ENCODE measurements at places on chromosomes 3 and 15.
A peak's percentile ranks its signal among the peaks of the same experiment; 100 is the strongest.

GRCh38 chr3:73028803-73029202 is 32.2 kb downstream of the PPP4R2 start:
- DNase-seq = no peak

DNA sequence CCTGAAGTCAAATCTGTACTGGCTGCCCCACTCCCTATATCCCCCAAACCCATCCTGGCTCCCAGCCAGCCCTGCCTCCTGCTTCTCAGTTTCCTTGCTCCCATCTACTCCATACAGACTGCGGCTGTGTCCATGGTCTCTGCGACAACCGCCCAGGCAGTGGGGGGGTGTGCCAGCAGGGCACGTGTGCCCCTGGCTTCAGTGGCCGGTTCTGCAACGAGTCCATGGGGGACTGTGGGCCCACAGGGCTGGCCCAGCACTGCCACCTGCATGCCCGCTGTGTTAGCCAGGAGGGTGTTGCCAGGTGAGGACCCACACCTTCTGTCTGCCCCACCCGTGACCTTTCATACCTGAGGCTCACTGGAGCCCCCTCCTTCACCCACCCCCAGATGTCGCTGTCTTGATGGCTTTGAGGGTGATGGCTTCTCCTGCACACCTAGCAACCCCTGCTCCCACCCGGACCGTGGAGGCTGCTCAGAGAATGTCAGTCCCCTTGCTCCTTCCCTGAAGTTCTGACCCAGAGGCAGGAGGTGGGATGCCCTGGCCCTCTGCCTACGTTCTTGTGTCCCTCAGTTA is 14.7 kb downstream of the STAB1 start:
- no peak for DNase-seq

- no peak for DNase-seq
Observed at GRCh38 chr3:139122612-139123011, 77.9 kb upstream of the PRR23C start.

DNA sequence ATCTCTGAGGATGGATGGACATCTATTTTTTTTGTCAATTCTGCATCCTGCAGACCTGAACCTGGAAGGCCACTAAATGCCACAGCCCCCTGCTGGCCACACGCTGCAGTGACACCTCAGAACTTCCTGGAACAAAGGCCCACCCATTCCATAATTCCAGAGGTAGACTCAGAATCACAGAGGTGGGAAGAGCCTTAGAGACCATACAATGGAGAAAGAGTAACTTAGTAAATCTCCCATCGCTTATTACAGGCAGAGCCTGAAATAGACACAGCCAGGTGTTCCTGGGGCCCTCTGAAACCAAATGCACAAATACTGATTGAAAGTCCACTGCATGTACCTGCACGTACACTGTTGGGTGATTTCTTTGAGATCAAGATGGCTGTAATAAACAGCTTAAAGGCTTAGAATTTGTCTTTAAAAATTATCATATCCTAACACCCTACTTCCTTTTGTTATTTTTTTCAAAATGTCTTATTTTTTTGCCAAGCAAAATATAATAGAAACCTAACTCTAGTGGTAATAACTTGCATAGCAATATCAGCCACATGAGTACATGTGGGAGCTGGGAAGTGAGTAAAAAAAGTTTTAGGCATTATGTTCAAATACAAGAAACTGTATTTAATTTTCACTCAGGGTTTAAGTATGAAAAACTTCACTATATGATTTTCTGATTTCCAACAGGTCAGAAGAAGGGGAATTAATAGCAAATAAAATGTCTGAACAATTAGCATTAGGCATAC is 62.7 kb downstream of the EOMES start:
- peak; percentile 33 for DNase-seq

GRCh38 chr15:70212286-70212962 is 114.7 kb upstream of the TLE3 start:
- no peak for DNase-seq

DNA sequence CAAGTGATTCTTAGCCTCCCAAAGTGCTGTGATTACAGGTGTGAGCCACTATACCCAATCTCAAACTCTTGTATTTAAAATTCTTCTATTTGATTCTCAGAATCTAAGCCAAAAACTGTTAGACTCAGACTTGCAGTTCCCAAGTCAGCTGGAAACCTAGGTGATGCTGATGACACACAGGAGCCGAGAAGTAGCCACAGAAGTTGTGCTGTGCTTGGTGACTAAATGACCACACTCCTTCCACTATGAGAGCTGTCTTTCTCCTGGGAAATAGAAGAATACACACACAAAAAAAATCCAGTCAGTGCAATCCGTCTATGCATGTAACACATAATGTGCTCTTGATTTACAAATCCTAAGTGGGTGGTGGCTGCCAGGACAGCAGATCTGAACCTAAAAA is 33.9 kb downstream of the ILDR1 start:
- no peak for DNase-seq

DNA sequence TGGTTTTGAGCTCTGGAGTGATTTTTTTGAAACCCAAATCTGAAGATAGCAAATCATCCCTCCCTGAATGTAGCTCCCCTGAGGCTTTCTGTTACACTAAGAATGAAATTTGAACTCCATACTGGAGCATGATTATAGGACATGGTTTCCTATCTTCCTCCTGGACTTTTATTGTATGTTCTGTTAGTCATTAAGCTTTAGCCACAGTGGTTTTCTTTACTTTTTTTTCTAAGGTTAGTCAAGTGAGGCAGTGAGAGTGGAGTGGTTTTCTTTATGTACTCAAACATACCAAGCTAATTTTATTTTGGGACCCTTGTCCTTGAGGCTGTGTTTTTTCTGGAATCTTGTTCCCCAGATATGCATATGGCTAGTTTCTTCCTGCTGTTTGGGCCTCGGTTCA is 55.2 kb upstream of the FRMD4B start:
- DNase-seq = no peak

DNA sequence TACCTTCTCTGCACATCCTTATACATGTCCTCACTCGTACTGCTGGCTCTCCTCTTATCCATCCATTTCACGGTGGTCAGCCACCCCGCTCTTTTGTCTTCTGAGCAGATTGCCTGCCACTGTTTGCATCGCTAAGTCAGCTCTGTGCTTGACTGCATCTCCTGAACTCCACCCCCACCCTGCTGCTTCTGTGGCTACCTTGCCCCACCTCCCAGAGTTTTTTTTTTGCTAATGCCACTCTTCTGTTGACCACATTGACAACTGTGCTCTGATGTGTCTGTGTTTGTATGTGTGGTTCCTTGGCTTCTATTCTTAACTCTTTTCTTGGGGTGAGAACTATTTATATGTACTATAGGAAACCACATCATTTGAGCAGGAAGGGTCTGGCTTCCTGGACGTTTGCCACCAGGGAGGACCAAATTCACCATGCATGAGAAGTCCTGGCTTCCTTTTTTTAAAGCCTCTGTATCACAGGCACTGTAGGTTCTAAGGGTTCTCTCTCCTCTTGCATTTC is 12.8 kb upstream of the MTMR10 start:
- no peak for DNase-seq

DNA sequence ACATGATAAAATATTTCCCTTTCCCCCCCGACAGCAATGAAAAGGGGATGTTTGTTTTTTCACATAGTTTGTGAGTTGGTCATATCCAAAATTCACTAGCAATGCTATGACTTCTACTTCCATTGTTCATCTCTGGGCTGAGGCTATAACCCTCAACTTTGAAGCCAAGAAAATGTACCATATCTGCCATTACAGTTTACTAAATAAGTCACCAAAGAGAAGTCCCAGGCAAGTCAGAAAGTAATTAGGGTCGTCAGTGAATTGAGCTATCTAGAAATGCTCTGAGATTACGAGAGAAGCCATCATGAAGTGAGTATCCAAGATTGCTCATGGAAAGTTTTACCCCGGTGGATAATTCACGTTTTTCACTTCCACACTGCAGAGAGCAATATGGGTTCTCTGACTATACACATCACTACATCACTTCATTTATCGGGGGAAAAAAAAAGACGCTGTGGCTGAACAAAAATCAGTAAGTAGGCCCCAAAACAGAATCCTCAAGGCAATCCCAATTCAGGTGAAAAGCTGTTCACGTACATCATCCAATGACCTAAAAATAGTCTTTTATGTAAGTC is 1.4 kb downstream of the PEAK1 start:
- DNase-seq = no peak

DNA sequence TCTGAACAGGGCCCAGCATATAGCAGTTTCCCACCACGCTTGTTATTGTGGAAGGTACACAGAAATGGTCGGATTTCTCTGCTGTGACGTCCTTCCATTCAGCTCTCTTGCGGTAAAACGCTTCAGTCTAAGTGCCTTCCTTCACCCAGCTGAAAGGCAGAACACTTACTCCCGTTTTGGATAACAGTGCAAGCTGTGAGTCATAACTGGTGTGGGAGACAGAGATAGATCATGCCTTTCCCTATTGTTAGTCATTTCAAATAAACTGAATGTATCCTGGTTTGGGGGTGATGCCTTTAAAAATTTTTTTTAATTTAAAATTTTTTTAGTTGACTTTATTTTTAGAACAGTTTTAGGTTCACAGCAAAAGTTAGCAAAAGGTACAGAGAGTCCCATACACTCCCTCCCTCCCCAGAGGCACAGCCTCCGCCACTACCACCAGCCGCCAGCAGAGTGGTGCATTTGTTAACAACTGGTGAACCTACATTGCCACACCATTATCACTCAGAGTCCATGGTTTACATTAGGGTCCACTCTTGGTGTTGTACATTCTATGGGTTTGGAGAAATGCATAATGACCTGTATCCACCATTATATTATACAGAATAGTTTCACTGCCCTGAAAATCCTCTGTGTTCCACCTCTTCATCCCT is 94.9 kb upstream of the NSMCE3 start:
- DNase-seq = no peak

GRCh38 chr3:173690542-173691180 is 293.1 kb downstream of the NLGN1 start:
- no peak for DNase-seq

GRCh38 chr3:34869696-34870095 is 769.6 kb upstream of the ARPP21 start:
- DNase-seq = no peak

DNA sequence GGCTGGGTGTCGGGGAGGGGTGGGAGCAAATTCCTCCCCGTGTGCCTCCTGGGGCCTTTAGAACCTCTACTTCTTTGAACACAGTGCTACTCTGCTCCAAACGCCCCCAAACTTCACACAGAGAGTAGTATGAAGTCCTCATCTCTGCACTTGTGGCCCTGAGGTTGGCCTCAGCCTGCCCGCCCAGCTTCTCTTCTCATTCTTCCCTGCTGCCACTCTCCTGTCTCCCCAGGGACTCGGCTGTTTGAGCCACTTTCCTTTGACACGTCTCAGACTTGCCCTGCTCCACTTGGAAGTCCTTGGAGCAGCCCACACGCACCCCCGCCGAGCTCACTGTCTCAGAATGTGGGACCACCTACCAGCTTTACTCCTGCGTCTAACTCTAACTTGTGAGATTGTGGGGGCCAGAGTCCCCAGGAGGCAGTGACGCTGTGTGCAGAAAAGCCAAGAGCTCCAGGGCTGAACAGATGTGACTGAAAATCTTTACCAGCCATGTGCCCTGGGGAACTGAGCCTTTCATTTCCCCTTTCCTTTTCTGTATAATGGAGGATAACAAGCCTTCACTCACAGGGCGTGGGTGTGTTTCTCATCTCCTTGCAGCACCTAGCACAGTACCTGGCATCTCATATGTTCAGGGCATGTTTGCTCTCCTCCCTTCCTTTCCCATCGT is 233.6 kb upstream of the CTDSPL start:
- DNase-seq = no peak

DNA sequence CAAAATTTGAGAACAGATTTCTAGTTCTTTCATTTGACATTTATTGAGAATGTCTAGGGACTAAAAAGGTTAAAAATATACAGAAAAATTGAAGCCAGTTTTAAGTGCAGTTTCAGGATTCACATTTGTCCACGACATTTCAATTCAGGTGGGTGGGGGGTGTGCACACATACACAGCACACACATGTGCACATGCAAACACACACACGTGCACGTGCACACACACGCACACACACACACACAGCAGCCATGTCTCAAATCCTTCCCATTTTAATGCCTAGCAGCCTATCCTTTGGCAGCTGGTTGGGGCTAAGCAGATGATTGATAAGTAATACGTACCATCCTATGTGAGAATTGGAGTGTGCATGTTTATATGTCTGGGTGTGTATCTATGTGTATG is 238.3 kb upstream of the TRIM42 start:
- no peak for DNase-seq

- DNase-seq = no peak
Observed at GRCh38 chr3:72582211-72582878, 265.9 kb downstream of the SHQ1 start.

- no peak for DNase-seq
Observed at GRCh38 chr15:27707257-27707656, 391.9 kb downstream of the OCA2 start.

DNA sequence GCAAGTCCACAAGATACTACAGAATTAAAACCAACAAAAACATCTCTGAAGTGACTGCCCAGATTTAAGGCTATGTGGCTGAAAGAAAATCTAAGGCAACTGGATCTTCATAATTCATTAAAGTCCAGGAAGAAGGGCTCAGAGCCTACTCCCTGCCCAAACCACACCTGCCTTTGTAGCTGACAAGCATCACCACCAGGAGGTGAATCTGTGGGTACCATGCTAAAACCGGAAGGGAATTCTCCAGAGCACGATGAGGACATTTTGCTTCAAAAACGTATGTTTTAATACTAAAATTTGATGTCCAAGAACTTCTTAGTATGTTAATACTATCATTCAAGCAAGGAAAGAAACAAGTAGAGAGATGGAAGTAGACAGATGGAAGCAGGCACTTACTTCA is 495.9 kb upstream of the NECTIN3 start:
- DNase-seq = no peak

DNA sequence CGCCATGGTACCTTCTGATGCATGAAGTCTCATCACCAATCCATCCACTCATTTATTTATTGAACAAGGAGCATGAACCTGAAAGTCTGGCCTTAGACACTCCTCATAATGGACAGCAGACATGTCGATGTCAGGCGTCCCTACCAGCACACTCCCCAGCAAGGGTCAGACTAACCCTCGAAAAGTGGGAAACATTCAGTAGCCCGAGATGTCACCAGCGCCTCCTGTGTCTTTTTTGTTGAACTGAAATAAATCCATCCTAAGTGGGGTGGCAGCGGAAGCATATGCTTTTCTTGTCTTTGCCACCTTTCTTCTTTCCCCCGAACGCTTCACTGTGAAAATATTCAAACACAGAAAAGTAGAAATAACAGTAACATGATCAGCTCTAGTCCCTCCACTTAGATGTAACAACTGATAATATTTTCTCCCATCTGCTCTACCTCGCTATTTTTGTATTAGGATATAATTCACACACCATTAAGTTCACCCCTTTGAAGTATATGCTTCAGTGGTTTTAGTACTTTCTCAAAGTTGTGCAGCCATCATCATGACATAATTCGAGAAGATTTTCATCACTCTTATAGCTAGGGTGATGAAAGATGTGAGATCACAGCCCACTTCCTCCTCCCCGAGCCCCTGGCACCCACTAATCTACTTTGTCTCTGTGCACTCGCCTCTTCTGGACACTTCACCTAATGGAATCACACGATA is 121.6 kb downstream of the ADAMTS17 start:
- DNase-seq = no peak

- no peak for DNase-seq
Observed at GRCh38 chr15:37219211-37219701, 118.9 kb upstream of the MEIS2 start.
